Placental epithelial cell (primary cell): ENCODE measurements at places on chromosomes 7 and 10. TPM values are rescaled to one million over a fixed set of nuclear protein-coding genes. Genes with fewer than 3 reads are reported as not detected.

Gene TUBAL3
- not detected in 2 replicates for total RNA-seq

Gene SPDYE6
- total RNA-seq = not detected in 2 replicates

Gene KIF11
- 6.3 and 8.0 TPM in 2 replicates for total RNA-seq

Gene CYP26A1
- not detected in 2 replicates for total RNA-seq

Gene UTF1
- not detected in 2 replicates for total RNA-seq

Gene PPP1R17
- total RNA-seq = not detected in 2 replicates

Gene TACC2
- 3.5 and 4.6 TPM in 2 replicates for total RNA-seq

Gene NUP205
- 33.8 and 59.8 TPM in 2 replicates for total RNA-seq

Gene ATAD1
- total RNA-seq = 16.5 and 27.7 TPM in 2 replicates

Gene CALML5
- not detected in 2 replicates for total RNA-seq

Gene CYP2C19
- total RNA-seq = under 0.01 TPM in 1 of 2 replicates, not detected in the other

Gene DRGX
- total RNA-seq = not detected in 2 replicates

Gene WDFY4
- not detected in 2 replicates for total RNA-seq

Gene ACTL6B
- not detected in 2 replicates for total RNA-seq

Gene CYREN
- 64.5 and 65.6 TPM in 2 replicates for total RNA-seq

Gene GRK5
- total RNA-seq = 1.2 and 1.6 TPM in 2 replicates

Gene SPAG6
- not detected in 2 replicates for total RNA-seq

Gene GRID2IP
- total RNA-seq = under 0.01 TPM in 1 of 2 replicates, not detected in the other

Gene ENTPD7
- 17.7 and 26.0 TPM in 2 replicates for total RNA-seq

Gene C10orf71
- not detected in 2 replicates for total RNA-seq

Gene HACD1
- 13.0 and 27.5 TPM in 2 replicates for total RNA-seq

Gene ANKRD26
- total RNA-seq = 7.2 and 10.6 TPM in 2 replicates

Gene RPA3
- 17.3 and 20.7 TPM in 2 replicates for total RNA-seq

Gene CRYGN
- total RNA-seq = not detected in 2 replicates

Gene GIMAP5
- not detected in 2 replicates for total RNA-seq

Gene GBX1
- not detected in 2 replicates for total RNA-seq

Gene COL26A1
- not detected in 2 replicates for total RNA-seq

Gene ECD
- 23.9 and 33.6 TPM in 2 replicates for total RNA-seq

Gene VIPR2
- total RNA-seq = not detected in 2 replicates

Gene OR9A2
- total RNA-seq = 1.2 TPM in 1 of 2 replicates, not detected in the other

Gene MRLN
- total RNA-seq = not detected in 2 replicates

Gene SLC39A12
- total RNA-seq = not detected in 2 replicates

Gene SPDYE5
- not detected in 2 replicates for total RNA-seq

Gene POMZP3
- 4.7 and 7.1 TPM in 2 replicates for total RNA-seq

Gene CWF19L1
- 16.1 and 27.1 TPM in 2 replicates for total RNA-seq

Gene MRPL32
- 26.7 and 27.2 TPM in 2 replicates for total RNA-seq
